Fibroblast of lung (primary cell): ENCODE measurements at places on chromosomes 4 and X.

GRCh38 chr4:8274765-8275547 is 5.4 kb downstream of the HTRA3 start:
- peak; percentile 94 for DNase-seq

- DNase-seq: peak; percentile 53
These were observed 761 bp upstream of the FRYL start for GRCh38 chr4:48780865-48781214.

DNA sequence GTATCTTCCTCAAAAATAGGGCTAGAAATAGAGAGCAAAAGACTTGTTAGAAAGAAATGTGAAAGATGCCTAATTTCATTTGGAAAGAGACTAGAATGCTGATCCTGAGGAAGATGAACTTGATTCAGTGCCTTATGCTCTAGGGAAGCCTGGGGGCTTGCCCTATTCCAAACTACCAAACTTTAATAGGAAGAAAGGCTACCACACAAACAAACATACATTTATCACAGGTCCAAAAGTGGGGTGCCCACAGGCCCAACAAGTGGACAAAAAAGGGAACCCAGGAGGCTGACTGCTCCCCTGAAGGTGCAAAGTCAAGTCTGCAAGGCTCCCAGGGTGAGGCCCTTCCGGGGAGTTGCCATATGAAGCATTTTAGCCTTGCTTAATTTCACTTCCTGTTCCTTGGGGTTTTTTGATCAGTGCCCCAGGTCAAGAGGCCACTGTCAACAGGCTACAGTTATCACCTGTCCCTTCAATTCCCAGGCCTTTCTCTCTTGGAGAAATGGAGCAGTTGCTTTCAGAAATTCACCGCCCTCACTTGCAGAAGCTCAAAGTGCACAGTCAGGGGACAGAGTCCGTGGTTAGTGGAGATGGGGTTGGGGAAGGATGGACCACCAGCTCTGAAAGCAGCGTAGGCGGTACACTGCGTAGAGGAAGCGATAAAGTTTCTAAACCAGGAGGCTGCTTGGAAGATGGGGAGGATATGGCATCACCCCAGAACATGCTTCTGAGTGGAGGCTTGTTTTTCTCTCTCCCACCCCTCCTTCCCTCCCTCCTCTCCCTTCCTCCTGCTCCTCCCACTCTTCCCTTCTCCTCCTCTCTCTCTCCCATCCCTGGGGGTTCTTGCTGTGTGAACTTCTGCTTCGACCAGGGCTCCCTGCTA is 36.4 kb downstream of the TMEM154 start:
- DNase-seq: no peak

- no peak for DNase-seq
These were observed 31.8 kb upstream of the MAGEB2 start for GRCh38 chrX:30183554-30183953.
